ENCODE measurements at places on chromosomes 7 and 10.

DNA sequence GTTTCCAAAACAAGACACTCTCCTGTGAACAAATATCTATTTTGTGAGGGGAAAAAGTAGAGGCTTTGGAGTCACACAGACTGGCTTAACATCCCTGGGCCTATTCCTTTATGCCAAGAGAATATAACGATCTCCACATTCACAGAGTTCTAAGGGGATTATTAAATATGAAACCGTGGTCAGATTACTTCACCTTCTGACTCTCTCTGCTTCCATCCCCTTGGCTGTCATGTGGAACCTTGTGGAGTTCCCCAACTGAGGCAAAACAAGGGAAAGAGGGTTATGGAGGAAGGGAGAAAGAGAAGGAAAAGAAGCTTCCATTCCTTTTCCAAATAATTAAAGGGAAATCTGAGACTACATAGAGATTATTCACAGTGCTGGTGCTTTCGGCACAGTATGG lies 55.5 kb upstream of the ATP6V0A4 start:
- DNase-seq = no peak

DNA sequence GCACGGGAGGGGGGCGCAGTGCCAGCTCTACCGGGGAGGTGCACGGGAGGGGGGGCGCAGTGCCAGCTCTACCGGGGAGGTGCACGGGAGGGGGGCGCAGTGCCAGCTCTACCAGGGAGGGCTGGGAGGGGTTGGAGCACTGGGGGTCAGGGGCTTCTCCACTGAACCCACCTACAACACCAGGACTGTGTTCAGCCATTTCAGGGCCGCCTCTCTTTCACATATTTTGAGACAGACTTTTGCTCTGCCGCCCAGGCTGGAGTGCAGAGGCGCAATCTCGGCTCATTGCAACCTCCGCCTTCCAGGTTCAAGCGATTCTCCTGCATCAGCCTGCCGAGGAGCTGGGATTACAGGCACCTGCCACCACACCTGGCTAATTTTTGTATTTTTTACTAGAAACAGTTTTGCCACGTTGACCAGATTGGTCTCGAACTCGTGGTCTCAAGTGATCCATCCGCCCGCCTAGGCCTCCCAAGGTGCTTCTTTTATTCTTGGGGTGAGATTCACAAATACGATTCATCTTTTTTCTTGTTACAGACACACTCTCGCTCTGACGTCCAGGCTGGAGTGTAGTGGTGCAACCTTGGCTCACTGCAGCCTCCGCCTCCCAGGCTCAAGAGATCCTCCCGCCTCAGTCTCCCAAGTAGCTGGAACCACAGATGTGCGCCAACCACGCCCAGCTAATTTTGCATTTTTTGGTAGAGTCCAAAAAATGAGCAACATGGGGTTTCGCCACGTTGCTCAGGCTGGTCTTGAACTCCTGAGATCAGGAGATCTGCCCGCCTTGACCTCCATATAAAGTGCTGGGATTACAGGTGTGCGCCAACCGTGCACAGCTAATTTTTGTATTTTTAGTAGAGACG lies 37.0 kb downstream of the ADAP1 start:
- no peak for DNase-seq

DNA sequence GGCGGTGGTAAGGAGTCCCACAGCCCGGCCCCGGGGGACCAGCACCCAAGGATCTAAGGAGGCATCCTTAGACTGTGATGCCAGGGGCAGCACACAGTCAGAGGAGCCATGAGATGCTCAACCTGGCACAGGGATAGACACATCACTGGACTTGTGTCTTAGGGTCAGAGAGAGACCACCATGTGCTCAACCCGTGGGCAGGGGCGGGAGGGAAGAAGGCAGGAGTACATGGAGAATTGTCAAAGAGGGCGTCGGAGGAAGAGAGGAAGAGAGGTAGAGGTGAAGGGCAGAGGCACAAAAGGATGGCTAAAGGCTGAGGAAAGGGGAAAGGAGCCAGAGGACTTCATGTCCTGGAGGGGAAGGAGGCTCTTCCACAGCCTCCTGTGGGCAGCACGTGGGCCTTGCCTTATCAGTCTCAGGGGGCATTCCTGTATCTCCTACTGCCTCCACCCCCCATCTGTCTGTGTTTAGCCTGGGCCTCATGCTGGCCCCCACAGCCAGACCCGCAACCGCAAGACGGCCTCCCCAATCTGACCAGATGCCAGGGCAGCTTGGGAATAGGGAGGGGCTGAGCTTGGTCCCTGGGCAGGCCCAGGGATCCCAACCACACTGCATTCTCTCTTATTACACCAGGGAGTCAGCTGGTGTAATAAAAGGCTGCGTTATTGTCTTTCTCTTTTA lies 2.2 kb downstream of the ADCY1 start:
- no peak for DNase-seq

DNA sequence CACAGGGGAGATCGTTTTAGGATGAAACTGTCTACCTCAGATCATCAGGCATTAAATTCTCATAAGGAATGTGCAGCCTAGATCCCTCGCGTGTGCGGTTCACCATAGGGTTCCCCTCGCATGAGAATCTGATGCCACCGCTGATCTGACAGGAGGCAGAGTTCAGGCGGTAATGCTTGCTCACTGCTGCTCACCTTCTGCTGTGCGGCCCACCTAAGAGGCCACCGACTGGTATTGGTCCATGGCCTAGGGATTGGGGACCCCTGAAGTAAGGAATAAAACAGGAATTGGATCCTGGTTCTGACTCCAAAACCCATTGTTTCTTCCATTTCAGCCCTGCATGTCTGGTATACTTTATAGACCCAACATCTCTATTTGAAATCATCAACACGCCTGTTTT lies 4.1 kb downstream of the NOD1 start:
- DNase-seq = no peak

DNA sequence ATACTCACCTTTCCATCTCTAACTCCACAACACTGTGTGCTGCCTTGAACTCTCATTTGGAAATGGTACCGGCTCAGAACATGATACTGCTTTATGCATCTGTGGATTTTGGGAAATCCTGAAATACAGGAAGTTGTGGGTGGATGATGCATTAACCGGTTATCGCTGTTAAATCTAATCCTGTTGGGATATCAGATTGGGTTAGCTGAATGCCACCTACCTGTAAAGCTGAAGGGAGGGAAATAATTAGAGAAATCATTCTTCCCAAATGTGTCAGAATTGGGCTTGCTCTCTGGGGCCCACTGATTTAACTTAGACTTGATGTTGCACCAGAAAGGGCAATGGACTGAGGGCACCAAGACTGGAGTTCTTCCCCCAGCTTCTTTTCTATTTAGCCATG lies 54.0 kb downstream of the CH25H start:
- DNase-seq = no peak

DNA sequence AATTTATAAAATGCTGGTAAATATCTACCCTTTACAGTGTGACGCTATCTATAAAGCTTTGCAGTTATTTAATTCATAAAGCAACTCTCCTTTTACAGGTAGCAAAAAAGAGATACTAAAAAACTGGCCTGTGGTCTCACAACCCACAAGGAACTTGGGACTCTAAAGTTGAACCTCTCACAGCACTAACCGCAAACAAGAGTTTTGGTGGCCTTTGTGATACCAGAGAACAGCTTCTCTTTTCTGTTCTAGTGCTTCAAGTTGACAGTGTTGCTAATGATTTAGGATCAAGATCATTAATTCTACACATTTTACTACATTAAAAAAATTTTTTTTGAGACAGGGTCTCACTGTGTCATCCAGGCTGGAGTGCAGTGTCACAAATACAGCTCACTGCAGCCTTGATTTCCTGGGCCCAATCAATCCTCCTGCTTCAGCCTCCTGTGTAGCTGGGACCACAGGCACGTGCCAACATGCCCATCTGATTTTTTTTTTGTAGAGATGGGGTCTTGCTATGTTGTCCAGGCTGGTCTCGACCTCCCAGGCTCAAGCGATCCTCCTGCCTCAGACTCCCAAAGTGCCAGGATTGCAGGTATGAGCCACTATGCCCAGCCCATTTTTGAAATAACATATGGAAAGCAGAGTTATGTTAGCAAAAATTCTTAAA lies 56.0 kb upstream of the ST8SIA6 start:
- DNase-seq = no peak

- DNase-seq = no peak
Measured at GRCh38 chr7:55548295-55548731, 24.0 kb downstream of the VOPP1 start.

Measured in CD4-positive, alpha-beta T cell treated with Interferon gamma for 1 hour (primary cell).